ENCODE measurements at places on chromosomes 13 and 19. TPM values are rescaled to one million over a fixed set of nuclear protein-coding genes. Genes with fewer than 3 reads are reported as not detected.

DNA sequence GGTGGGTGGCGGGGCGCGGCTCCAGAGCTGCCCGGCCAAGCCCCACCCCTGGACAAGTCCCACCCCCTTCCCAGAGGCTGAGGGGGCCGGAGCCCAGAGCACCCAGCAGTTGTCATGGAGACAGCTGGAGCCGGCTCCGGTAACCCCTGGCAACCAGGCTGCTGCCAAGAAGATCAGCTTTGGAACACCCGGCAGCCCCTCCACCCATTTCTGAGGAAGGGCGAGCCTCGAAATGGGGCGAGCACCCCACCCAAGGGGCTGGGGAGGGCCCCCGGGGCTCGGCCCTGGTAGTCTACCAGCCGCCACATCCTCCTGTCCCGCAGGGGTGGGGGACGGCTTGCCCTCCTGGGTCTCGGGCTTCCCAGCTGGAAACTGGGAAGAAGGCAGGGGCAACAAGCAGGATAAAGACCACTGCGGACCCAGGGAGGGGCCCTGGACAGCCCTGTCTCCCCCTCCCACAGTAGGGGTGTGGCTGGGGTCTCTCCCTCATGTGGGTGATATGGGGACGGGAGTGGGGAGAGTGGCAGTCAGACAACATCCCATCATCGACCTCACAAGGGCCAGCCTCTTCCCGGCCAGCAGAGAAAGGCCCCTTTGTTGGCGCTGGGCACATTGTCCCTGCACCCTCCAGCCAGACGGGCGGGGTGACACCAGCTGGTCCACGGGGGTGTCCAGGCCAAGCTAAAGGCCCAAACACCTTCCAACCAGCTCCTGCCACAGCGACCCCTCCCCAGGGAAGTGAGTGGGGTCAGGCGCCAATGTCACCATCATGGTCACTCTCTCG, 1.5 kb downstream of the CERS1 start:
- DNase-seq = no peak

GRCh38 chr19:55230329-55230728, 1.8 kb upstream of the TMEM86B start:
- DNase-seq = no peak

The PABPC3 gene
- 0.12 TPM for total RNA-seq

DNA sequence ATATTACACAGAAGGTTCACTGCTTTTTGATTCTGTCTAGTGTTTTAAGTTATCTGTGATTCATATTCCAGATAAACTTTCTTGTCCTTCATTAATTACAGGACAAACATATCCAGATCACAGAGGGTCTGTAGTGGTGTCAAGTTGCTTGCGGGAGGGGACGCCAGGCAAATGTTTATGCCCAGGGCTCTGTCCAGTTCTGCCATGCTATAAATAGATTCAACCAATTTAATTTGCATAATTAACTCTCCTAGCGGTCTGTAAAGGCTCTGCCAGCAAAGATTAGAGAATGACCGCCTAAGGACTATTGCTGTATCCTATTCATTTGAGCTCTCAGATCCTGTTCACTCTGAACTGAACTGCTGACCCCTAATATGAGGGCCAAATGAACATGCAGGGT, 59.7 kb upstream of the TRPC4 start:
- DNase-seq = no peak

The IGFL2 gene
- total RNA-seq = not detected

The NAPA gene
- 93.2 TPM for total RNA-seq

- DNase-seq = no peak
Observed at GRCh38 chr19:45151821-45152503, 8.8 kb downstream of the NKPD1 start.

The FXYD1 gene
- total RNA-seq = 0.98 TPM

- DNase-seq = peak; percentile 72
Observed at GRCh38 chr19:7870571-7871436, 3.4 kb downstream of the PRR36 start.

DNA sequence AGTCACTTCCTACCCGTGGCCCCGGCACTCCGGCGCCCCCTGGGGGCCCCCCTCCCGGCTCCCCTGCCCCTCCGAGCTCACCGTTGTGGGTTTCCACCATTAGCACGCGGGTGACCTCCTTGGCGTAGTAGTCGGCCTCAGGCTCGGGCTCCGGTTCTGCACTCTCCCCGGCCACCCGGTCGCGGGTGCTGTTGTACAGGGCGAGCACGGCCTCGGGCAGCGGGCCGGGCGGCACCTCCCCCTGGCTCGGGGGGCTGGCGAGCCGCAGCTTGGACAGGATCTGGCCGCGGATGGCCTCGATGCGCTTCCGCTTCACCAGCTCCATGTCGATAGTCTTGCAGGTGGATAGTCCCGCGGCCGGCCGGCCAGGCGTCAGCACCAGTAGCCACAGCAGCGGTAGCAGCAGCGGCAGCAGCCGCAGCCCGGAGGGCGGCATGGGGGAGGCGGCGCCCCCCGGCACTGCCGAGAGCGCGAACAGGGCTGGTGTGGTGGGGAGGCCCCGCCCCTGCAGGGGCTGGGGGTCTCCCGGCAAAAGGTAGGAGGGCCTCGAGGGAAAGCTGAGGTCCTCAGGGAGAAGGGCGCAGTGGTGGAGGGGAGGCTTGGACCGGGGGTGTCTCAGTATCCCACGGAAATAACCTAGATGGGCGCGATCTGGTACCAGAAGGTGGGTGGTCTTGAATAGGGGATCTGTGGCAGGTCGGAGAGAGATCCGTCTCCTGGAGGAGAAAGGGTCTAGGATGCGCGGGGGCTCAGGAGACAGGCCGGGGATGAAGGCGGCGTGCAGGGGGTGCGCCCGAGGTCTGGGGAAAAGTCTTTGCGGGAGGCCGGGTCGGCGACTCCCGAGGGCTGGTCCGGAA, 885 bp downstream of the TGFB1 start:
- DNase-seq = peak; percentile 59

- no peak for DNase-seq
Observed at GRCh38 chr19:38545596-38545995, 72.2 kb downstream of the MAP4K1 start.

GRCh38 chr19:35222373-35223015, 6.0 kb downstream of the FAM187B start:
- DNase-seq = no peak

The CACNG7 gene
- total RNA-seq = not detected

The SLC8A2 gene
- total RNA-seq = not detected

DNA sequence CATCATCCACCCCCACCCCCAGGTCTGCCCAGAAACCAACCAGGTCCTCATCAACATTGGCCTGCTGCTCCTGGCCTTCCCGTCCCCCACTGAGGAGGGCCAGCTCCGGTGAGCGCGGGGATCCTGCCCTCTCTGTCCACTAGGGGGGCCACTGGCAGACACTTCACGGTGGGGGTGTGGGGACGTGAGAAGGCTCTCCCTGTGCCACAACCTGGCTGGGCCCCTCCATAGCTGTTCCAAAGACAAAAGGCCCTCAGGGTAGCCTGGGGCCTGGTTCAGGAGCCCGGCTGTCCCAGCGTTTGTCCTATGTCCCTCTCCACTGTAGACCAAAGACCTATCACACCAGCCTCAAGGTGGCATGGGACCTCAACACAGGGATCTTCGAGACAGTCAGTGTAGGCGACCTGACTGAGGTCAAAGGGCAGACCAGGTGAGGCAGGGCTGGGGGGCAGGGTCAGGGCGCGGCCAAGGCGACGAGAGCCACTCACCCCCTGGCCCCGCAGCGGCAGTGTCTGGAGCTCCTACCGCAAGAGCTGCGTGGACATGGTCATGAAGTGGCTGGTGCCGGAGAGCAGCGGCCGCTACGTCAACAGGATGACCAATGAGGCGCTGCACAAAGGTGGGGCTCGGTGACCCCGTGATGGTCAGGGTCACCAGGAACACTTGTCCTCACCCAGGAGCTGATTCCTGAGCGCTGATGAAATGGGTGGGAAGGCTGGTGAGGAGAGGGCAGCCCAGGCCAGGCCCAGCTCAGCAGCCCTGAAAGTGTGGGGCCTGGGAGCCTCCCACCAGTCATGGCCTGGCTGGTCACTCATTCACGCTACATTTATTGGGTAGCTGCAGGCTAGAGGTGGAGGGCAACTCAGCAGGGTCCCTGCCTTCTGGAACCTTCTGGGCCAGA, 7.9 kb downstream of the DCAF15 start:
- DNase-seq = no peak

DNA sequence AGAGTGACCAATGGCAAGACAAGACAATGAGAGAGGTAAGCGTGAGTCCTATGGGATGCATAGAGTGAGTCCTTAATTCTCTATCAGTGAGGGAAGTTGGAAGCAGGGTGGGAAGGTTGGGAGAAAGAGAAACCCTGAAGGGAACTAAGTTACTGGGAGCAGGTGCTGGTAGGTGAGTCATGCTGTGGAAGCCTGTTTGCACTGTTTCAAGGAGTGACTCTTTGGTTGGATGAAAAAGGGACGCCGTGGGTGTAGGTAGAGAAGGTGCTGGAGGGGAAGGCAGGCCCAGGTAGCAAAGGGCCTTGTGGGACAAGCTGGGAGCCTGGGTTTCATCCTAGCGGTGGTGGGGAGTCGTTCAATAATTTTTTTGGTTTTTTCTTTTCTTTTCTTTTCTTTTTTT, 21.9 kb downstream of the IGFL1 start:
- DNase-seq = no peak

The PTGIR gene
- 0.78 TPM for total RNA-seq

DNA sequence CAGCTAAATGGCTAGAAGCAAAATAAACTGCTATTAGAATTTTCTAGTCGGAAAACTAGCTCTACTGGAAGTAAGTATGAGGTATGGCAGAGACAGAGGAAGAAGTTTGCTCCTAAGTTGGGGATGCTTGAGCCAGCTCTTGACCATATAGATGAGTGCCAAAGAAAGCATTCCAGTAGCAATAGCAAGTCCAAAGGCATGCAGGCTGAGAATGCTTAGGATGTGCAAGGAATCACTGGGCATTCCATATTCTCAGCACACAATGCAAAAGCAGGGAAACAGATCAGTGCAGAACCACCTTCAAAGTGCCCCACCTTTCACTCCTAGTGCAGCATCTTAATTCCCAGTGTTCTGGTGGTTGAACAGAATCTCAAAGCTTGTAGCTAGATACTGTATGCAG, 32.9 kb downstream of the SERTM1 start:
- no peak for DNase-seq

The TNFSF9 gene
- 0.29 TPM for total RNA-seq

GRCh38 chr19:47272448-47273312, 2.0 kb upstream of the INAFM1 start:
- no peak for DNase-seq

The NOTCH3 gene
- 0.60 TPM for total RNA-seq

The KASH5 gene
- total RNA-seq = not detected

- DNase-seq = peak; percentile 51
Observed at GRCh38 chr13:113009743-113010509, 40.9 kb downstream of the MCF2L start.

The FCGBP gene
- under 0.01 TPM for total RNA-seq

The TNFRSF19 gene
- 44.5 TPM for total RNA-seq

The B3GNT8 gene
- total RNA-seq = not detected

The CACNA1A gene
- total RNA-seq = 0.49 TPM

- DNase-seq = peak; percentile 98
Observed at GRCh38 chr13:105937451-105937850, 598.0 kb downstream of the EFNB2 start.
